Stimulated activated CD4-positive, alpha-beta T cell treated with anti-CD3 and anti-CD28 coated beads, Interleukin-1b, Interleukin-23, amount 100 ng/mL, for 1 hour (primary cell): ENCODE measurements at places on chromosomes 5 and 9.

- DNase-seq = no peak
Observed at GRCh38 chr5:167916706-167917105, 374.7 kb upstream of the WWC1 start.

DNA sequence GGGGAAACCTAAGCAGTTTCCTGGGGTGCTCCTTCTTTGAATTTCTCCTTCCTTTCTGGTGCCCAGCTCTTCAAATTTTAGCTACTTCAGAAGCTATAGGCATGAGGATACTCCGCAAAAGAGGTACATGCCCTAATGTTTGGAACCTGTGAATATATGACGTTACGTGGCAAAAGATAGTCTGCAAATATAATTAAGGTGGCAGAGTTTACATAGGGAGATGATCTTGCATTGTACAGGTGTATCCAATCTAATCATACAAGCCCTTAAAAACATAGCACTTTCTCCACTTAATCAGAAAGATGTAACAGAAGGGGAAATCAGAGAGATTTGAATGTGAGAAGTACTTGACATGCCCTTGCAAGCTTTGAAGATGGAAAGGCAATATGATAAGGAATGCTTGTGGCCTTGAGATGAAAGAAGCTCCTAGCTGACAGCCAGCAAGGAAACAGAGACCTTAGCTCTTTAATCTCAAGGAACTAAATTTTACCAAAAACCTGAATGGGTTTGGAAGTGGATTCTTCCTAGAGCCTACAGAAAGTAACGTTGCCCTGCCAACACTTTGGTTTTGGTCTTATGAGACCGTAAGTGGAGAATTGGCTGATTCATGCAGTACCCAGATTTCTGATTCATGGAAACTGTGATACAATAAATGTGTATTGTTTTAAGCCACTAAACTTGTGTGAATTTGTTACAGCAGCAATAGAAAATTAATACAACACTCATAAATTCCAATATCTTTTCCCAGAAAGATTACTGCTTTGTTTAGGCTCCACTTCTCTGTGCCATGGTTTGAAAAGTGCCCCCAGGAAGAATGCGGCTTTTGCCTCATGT, 268.4 kb downstream of the FAM170A start:
- no peak for DNase-seq

- no peak for DNase-seq
Observed at GRCh38 chr9:130897848-130898551, 1.4 kb upstream of the QRFP start.

GRCh38 chr5:142104491-142104890, 4.1 kb upstream of the NDFIP1 start:
- DNase-seq = no peak

DNA sequence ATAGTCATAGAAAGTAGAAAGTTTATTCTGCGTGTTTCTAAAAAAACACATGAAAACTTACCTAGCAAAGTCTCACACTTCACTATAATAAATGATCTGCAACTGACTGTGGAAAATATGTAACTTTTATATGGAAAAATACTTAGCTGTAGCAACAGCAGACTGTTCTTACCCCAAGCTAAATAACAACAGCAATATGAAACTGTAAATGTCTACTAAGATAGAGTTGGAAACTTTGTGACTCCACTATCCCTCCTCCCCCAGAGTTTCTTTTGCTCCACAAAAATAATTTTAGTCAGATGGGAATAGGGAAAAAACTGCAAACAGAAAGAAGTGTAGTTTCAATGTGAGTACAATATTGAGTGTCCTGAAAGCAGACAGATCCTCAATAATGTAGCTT, 21.0 kb downstream of the MLLT3 start:
- DNase-seq = no peak

- no peak for DNase-seq
Observed at GRCh38 chr5:37412515-37412914, 33.4 kb downstream of the WDR70 start.

DNA sequence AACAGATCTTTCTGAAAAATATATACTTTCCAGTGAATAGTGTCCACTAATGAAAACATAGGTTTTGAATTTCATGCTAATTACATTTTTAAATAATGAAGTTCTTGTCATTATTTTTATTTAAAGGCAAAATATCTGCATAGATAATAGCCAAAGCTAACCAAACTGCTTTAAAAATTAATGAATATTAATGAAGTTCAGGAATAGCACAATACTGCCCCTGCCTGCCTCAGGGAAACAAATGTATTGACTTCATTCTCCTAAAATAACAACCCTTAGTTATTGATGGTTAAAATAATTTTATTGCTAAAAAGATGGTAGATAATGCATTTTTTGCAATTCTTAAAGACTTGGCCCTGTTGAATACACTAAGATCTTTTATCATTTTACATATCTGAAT, 103.6 kb upstream of the SSBP2 start:
- no peak for DNase-seq

- no peak for DNase-seq
Observed at GRCh38 chr5:162550236-162550635, 482.7 kb downstream of the GABRG2 start.

- no peak for DNase-seq
Observed at GRCh38 chr5:73472116-73472515, 23.5 kb upstream of the FOXD1 start.

DNA sequence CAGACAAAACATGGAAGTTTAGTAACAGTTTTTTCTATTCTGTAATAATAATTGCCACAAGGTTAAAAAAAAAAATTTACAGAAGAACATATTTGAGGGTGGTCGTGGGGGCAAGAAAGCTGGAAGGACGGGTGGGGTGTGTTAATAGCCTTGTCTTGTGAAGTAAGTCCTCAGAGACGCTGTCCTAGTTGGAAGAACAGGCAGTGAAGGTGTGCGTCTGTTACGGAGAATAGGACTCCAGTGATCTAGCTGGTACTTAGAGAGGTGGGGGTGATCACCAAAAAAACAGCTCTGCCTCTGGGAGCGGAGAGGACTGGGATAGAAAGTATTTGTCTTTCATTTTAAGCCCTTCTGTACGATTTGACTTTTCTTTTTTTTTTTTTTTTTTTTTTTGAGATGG, 17.7 kb downstream of the ABL1 start:
- DNase-seq = no peak

- DNase-seq = no peak
Observed at GRCh38 chr5:177023303-177023664, 788 bp downstream of the ZNF346 start.

GRCh38 chr9:123281659-123282350, 13.4 kb upstream of the STRBP start:
- no peak for DNase-seq

DNA sequence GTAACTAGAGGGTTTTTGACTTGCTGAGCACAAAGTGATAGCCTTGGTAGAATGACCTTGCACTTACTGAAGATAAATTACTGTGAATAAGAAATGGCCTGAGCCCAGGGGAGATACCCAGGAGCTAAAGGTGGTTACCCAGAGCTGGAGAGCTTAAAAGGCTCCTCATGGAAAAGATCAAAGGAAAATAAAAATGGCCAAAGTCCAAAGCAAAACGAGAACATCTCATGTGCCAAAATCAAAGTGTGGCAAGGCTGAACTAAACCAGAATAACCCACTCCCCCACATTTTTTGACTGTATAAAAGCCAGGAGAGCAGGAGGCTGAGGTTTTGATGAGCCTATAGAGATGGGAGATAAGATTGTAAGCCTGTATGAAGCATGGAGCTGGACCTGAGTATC, 14.4 kb downstream of the IDNK start:
- DNase-seq = no peak
